ENCODE measurements at places on chromosomes 13 and 19.

- no peak for DNase-seq
These were observed 75.7 kb upstream of the ZNF91 start for GRCh38 chr19:23470873-23471545.

DNA sequence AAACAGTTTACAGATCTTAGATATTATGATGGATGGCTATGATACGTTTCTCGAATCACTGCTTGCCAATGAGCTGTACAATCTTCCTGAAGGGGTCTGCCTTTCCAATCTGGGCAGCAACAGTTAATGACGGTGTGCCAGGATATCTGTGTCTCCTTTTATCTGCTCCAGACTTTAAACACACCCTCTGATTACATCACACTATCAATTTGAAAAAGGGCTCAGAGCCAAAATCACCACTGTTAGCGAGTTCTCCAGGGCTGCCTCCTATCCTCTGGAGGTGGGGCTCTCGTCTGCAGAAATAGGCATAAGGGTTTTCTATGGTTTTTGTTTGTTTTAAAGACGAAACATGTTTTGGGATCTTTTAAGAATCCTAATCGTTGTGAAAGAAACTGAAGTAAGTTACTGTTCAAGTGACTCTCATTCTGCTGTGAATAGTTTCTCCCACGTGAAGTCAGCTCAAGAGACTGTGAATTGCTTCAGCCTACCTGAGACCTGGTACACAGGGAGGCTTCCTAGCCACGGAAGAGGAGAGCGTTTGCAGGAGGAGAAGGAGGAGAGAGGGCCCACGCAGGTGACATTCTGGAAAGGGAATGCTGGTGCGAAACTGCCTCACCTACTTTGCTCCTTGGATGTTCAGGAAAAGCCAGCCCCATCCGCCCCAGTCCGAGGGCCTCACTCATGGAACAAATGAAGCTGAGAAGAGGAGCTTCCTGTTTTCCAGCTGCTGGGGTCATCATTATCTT, 15.2 kb upstream of the GJA3 start:
- no peak for DNase-seq

GRCh38 chr19:1751367-1752008, 1.8 kb upstream of the ONECUT3 start:
- no peak for DNase-seq

- peak; percentile 85 for DNase-seq
These were observed 219.2 kb downstream of the ENOX1 start for GRCh38 chr13:43567608-43568007.

DNA sequence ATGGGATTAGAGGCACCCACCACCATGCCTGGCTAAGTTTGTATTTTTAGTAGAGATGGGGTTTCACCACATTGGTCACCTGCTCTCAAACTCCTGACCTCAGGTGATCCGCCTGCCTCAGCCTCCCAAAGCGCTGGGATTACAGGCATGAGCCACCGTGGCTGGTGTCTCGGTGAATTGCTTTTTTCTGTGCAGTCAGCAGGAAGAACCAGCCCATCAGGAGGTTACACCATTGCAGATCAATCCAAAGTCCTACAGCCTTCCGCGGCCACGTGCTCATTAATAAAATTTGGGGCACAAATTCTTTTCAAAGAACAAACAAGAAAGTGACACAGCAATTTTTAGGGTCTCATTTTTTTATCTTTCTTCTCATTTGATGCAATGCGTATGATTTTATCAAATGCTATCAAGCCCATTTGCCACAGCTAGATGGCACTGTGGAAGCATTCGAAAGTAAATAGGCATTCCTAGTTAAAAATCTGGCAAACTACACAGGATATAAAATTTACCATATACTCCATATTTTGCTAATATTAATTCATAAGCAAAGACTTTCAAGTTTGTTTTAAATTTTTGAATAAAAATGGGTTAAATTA, 54.4 kb upstream of the ZNF835 start:
- peak; percentile 10 for DNase-seq

GRCh38 chr19:23526302-23526701, 131.0 kb upstream of the ZNF91 start:
- DNase-seq, result no peak

DNA sequence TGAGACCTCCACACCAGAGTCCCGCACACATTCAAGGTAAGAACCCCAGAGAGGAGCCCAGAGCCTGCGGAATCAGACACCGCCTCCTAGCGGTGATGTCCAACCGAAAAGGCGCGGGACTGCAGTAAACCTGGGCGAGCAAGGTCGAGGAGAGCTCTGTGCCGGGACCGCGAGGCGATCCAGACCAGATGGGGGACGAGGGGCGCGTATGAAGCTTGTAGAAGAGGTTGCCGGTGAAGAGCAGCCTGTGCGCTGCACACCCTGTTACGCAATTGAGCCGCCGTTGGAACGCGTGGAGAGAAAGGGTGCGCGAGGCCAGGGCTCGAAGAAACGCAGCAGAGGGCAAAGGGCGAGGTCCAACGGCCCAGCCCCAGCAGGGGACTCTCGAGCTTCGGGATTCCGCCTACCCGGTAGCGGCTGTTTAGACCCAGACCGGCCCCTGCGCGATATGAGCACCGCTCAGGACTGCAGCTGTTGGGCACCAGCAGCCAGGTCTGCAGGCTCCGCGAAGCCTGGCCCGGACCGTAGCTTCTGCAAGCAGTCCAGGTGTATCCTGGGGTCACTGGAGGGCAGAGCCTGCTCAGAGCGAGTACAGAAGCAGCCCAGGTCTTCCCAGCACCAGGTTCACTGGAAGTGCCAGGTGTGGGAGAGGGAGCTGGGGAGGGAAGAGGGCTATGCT, 65.9 kb upstream of the ZNF599 start:
- peak; percentile 20 for DNase-seq

DNA sequence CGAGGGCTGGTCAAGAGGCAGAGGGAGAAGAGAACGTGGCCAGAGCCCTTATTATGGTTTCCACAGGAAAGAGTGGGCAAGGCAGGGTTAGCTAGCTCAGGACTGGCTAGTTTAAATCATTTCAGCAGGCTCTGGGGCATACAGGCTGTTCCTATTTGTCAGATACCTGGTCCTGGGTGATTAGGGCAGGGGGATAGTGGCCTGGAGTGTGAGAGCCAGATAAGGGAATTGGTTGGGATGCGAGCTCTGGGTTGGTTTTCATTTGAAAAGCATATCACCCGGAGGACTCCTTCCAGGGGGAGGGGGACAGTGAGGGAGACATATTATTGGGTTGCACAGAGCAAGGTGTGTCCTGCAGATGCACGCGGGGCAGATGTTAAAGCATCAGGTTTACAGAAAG, 75.3 kb upstream of the CLDN10 start:
- DNase-seq, result no peak

DNA sequence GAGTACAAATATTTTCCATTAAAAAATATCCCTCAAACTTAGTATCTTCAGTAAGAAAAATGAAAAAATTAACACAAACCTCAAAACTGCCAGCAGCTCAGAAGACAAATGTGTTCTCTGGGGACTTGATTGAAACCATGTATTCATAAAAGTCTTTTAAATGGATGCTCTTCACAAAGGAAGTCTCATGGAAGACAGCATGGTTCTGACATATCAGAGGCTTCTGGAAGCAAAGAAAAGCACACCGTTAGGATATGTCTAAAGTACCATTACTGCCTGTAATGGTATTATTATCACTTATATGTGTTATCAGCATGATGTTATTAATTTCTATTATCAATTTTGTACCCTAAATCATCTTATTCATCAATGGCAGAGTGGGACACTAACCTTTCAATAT, 302.8 kb downstream of the ENOX1 start:
- DNase-seq, result no peak

DNA sequence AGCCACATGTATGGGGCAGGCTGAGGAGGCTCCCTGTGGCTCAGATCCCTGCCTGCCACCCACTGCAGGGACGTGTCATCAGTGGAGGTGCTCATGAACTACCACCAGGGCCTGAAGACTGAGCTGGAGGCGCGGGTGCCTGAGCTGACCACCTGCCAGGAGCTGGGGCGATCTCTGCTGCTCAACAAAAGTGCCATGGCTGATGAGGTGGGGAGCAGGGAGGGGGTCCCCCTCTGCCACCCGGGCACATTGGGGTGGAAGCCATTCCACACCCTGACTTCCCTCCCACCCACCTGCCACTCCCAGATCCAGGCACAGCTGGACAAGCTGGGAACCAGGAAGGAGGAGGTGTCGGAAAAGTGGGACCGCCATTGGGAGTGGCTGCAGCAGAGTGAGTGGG, 11.3 kb upstream of the SHKBP1 start:
- DNase-seq, result no peak

DNA sequence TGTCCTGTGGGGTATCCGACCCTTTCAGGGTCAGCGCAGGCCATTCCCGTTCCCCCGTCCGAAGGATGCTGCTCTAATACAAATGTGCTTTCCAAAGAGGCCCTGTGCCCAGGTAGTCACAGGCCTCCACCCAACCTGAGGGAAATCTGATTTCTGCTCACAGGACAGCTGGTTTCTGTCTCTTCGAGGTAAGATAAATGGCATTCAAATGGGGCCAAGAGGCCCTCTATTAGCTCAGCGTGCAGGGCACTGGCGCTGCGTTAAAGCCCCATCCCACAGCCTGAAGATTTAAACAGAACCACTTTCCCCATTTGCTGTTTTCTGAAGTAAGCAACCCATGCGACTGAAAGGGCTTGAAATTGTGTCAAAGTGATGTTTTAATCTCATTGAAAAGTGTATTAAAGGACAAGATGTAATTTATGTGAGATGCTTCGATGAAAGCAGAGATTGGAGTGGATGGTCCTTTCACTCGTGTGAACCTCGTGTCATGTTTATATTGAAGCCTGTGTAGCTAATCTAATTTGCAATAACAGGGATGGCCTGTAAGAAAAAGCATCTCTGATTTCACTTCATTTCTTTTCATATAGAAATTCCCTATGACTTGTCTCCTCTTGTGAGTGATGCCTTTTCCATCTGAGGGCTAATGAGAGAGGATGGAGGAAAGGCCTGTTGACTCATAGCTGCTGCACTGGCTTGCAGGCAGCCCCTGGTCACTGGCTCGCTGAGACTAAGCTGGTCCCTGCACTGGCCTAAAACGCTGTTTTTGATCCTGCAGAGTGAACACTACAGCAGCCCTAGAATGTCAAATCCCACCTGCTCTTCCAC, 7.3 kb upstream of the SOX1 start:
- DNase-seq, result no peak

GRCh38 chr13:47433461-47434005, 536.7 kb upstream of the HTR2A start:
- DNase-seq, result no peak

- peak; percentile 72 for DNase-seq
These were observed 5.7 kb downstream of the WDR62 start for GRCh38 chr19:36060430-36060829.

GRCh38 chr13:47480121-47480520, 521.0 kb downstream of the SUCLA2 start:
- peak; percentile 83 for DNase-seq

DNA sequence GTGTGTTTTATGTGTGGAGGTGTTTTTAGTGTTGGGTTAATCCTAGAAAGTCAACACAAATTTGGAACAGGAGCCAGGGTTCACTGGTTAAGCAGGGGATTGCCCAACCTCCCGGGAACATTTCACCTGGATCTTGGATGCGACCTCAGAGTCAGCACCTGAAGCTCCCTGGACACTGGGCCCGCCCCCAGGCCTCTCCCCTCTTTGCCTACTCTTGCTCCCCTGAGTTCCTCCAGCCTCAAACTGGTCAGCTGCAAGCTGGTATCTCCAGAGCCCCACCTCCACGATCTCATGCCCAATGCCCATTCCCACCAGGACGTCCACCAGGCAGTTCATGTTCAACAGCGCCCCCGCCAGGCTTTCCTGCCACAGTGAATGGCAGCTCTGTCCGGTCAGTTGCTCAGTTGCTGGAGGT, 9.7 kb downstream of the HSD17B14 start:
- DNase-seq, result no peak

DNA sequence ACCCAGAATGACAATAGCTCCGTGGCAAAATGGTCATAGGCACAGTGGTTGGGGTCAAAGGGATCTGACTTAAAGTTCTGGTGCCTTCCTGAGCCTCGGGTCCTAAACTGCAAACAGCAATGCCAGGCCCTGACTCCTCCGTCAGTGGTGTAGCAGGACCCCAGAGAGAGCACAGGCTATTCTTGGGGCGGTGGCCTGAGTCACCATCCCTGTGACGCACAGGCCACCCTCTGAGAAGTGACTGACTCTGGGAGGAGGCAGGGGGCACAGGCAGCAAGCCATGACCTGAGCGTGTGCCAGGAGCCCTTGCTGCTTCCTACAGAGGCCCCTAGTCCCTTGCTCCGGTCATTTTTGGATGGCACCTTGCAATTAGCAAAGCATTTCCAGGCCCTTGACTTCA, 18.7 kb downstream of the PLVAP start:
- DNase-seq, result no peak

DNA sequence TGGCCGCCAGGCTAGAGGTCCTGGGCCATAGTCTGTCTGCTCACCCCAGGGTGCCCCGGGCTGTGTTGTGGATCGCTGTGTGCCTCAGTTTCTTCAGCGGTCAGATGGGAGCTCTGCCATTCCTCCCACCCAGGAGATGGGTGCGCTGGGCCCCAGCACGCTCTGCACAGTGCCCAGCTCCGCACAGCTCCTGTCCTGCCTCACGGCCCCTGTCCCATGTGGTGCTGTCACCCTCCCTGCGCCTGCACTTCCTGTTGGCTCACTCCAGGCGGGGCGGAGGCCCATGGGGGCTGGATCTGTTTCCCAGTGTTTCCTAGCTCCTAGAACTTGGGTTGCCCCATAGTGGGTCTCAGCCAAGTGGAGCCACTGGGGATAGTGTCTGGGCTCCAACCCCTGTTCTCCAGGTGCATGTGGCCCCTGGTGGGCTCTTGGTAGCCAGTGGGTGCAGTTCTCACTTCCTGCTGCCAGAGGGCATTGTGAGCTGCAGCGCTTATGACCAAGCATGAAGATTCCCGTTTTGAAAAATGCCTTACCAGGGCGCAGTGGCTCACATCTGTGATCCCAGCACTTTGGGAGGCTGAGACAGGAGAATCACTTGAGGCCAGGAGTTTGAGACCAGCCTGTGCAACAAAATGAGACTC, 69.8 kb downstream of the KDM4B start:
- peak; percentile 34 for DNase-seq

GRCh38 chr13:108315273-108315672, 45.8 kb downstream of the TNFSF13B start:
- DNase-seq, result no peak

GRCh38 chr19:6259312-6259861, 20.4 kb downstream of the MLLT1 start:
- peak; percentile 58 for DNase-seq

- peak; percentile 83 for DNase-seq
These were observed 154.3 kb downstream of the SIPA1L3 start for GRCh38 chr19:38061294-38061693.

- DNase-seq, result peak; percentile 70
These were observed 236.0 kb downstream of the PCDH9 start for GRCh38 chr13:66994097-66994496.
